ENCODE measurements at places on chromosomes 3 and 15.

GRCh38 chr3:10160346-10160745 is 4.4 kb upstream of the IRAK2 start:
- no peak for DNase-seq

- DNase-seq, result no peak
These were observed 262.1 kb upstream of the TGFBR2 start for GRCh38 chr3:30344288-30344687.

GRCh38 chr3:128040660-128041059 is 11.6 kb upstream of the SEC61A1 start:
- DNase-seq, result no peak

DNA sequence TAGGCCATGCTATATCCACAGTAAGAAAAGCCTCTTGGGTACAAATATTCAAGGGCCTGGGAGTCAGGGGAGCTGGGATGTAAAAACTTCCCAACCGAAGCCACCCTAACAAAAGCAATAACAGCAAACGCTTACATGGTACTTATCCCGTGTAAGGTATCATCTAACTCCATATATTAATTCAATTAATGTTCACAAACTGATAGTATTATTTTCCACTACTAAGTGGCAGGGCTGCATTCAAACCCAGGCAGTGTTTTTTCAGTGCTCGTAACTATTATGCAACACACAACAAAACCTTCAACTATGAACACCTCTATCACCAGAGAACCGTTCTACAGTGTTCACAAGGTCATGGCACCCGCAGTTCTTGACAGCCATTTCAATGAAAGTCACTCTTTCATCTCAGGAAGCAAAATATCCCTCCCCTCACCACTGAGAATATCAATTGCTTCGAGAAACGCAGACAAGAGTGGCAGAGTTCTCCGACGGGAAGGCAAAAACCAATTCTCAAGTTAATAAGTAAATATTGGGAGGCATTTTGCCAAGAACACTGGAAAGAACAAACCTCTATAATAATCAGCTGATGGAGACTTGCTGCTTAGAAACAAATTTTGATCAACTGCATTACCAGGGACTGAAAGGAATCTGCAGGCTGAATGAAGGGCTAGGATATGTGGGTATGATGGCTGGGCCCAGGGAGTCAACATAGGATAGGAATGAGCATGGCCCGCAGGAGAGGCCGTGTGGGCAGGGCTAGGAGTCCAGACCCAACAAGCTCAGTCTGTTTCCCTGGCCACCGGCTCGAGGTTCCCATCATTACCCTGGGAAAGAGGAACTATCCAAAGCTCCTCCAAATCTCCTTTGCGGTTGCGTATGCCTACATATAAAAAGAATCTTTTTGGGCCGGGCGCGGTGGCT is 72.3 kb downstream of the XXYLT1 start:
- DNase-seq, result no peak

- DNase-seq, result no peak
These were observed 5.0 kb upstream of the NDUFAF1 start for GRCh38 chr15:41407341-41407740.

DNA sequence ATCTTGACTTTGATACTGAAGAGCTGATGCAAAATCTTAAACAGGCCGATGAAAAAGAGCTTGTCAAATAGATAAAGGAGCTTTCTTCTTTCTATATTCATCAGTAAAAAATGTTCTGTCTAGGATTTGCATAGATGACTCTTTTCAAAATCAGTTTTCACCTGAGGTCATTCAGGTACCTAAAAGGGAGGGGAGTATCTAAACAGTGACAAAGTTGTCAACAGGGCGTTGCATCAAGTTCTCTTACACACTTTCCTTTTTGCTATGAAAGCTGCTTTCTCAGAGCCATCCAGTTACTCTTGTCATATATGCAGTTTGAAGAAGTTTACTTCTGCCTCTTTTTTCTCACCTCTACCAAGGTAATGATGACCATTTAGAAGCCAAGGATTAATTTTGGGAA is 60.0 kb downstream of the AKAP13 start:
- no peak for DNase-seq

DNA sequence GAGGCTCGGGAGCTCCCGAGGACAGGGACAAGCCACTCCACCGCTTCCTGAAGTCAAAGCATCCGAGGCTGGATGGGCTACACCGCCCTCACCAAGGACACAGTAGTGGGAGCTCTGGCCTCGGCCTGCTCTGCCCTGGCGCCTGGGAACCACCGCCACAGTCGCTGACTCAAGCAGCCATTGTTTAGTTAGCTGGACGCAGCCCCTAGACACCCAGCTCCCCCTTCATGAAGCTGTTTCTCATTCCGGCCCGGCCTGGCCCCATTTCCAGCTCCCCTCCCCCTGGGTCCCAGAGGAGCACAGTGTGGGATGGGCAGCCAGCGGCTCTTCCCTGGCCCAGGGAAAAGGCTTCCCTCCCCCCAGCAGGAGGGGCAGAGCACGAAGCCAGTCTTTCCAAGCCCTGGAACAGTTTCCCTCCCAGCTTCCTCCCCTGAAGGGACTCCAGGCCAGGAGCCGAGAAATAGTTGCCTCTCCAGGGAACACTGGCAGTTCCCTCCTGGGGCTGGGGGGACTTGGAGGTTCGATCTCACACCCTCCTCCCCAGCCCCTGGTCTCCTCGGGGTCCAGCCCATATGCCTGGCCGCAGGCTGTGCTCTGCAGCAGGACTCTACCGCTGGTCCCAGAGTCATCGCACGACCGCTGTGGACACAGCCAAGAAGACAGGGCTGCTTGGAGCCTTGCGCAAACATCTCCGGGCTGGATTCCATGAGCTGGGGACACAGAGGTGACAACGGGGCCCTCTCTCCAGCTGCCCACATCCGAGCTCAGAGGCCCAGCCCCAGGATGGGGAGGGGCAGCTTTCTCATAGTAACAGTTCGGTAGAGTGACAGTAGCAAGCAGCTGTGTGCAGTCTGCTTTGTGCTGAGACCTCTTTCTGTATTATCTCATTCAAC is 10.0 kb downstream of the PLXND1 start:
- peak; percentile 93 for DNase-seq
